Stimulated activated CD4-positive, alpha-beta T cell treated with anti-CD3 and anti-CD28 coated beads, Interleukin-15, amount 100 ng/mL, for 1 hour (primary cell): ENCODE measurements at places on chromosomes 5 and 9.

DNA sequence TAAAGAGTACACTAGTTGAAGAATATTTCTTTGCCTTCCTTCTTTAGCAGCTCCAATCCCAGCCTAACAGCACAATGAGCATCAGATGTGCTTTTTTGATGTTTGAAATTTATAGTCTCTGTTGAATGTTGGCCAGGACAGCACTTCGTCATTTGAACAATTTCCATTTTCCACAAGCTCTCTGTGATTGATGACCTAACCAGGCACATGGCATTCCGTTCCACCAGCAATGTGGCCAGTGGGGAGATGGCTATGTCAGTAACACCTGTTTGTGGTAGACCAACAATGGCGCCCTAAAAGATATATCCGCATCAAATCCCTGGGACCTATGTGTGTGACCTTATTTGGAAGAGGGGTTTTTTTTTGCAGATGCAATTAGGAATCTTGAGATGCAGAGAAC, 66.8 kb downstream of the PALM2AKAP2 start:
- no peak for DNase-seq

DNA sequence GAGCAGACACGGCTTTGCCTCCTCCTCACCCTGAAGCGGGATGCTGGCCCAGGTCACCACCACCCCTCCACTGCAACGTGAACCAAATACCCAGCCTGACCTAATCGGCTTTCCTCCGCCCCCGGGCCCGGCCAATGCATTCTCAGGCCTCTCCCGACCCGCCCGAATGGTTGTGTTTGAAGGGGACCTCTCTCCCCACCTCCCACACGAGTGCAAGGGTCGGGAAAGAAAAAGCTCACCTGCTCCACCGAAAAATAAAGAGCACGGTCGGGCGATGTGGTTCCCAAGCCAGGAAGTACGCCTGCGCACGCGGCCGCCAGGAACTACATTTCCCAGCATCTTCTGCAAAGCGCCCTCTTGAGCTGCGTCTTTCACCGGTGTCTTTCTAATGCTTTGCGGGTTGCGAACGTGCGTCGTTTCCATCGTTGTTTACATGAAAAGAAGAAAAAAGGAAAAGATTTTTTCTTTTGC, at the start of gene ZNF883:
Gene ZNF883, minus strand, starts transcription at position 282 of the 471 bp plus-strand sequence.
- DNase-seq = no peak

DNA sequence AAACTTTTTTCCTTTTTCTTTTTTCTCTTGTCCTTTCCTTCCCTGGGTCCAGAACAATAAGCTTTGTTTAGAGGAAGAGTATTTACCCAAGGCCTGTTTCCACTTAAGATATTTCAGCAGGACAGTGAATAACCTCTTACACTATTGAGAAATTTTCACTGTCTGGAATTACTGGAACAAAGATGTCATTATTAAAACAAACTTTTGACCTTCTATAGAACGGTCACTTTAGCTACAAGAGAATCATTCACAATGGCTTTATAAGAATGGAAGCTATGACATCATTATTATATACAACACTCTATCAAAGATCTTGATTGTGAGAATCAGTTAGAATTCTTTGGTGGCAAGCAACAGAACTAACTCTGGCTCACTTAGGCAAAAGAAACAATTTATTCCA, 22.0 kb upstream of the ARHGAP26 start:
- no peak for DNase-seq

GRCh38 chr9:37028420-37029031, 5.5 kb downstream of the PAX5 start:
- DNase-seq = no peak

DNA sequence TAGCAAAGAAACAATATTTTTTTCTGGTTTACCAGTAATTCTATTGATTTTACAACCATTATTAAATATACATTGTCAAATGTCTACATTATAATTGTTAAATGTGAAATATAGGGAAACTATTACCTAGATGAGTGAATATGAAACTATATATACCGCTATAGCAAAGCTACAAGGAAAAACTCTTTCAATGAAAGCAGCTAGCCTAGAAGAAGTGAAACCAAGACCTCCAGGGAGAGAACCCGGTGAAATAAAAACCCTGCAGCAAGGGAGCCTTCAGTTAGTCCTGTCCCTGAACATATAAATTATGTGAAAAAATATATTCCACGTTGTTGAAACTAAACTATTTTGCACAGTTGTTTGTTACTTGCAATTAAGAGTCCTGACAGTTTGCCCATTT, 913.1 kb downstream of the EFNA5 start:
- DNase-seq = no peak

DNA sequence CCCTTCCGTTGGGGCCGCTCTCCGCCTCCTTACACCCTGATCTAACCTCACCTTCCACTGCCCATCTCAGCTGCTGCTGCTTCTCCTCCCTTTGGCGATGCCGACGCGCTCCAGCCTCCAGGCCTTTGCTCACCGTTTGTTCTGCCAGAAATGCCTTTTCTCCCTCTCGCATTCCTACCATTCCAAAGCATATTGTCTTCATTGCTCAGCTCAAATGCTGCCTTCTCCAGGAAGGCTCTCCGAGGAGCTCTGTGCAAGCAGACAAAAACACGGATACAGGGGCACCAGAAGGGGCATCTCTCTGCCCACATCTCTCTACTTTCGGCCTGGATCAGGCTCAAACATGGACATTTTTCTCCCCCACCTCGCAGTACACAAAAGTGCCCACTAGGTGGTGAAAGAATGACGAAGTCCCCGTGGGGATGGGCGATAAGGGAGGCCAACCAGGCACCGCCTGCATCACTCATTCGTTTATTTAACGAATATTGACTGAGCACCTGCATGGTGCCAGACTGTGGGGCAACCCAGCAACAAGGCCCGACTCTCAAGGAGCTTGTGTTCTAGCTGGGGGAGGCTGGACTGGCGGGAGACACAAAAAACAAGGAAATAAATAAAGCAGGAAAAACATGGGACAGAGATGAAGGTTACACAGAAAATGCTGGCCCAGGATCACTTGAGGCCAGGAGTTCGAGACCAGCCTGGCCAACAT, 7.3 kb upstream of the GRHPR start:
- peak; percentile 40 for DNase-seq

DNA sequence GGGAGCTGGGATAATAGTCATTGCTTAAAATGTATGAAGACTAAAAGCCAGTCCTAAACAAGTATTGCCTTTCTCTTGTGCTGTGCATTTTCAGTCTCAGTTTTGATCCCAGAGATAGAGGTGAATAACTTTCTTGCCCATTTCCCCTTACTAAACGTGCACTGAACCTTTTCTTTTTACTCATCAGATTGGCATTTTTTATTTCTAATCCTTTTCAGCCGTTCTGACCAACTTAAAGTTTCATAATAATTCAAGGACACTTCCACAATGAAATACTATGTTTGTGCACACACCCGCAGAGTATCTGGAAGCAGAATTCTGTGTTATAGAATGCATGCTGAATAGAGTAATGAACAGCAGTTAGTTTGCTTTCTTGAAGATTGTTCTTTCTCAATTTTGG, 343.6 kb downstream of the LRRC70 start:
- DNase-seq = no peak

DNA sequence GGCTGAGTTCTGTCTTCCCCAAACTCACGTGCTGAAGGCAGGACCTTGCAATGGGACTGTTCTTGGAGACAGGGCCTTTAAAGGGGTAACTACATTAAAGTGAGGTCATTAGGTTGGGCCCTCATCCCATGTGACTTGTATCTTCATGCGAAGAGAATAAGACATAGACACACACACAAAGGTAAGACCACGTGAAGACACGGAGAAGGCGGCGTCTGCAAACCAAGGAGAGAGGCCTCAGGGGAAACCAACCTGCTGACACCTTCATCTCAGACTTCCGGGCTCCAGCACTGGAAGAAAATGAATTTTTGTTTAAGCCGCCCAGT, 50.7 kb upstream of the KCNMB1 start:
- no peak for DNase-seq

- no peak for DNase-seq
Observed at GRCh38 chr5:104702212-104702611, 1139.6 kb upstream of the NUDT12 start.

DNA sequence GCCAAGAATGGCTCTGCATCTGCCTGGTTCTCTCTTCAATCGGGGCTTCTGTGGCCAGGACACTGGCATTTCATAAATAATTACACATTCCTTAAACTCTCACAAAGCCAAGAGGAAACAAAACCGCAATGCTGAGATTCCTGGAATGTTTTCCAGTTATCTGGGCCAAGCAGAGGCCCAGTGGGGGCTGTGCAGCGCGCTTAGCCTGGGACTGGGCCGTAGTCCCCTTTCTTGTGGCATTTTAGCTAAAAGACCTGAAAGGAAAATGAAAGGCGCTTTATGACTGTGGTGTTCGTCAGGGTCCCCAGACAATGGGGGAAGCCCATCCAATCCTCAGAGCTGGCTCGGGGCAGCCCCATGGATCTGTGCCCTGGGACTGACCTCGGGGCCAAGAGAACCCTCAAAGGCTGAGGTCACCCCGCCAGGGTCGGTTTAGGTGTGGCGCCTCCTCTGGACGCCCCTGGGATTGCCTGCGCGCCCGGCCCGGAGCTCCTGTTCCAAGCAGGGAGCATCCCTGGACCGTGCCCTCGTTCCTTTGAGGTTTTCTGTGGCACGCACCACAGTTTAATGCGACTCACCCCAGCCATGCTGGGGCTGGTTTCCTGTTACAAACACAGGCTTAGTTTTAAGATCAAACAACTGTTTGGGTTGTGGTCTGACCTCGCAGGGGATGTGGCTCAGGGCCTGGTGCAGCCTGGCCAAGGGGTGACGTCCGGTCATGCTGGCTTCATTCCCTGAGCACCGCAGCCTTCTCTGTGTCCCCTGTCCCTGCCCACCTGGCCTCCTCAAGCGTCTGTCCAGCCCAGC, 51.5 kb upstream of the NKD2 start:
- no peak for DNase-seq

GRCh38 chr5:179164331-179165311, 104.4 kb downstream of the ZNF354C start:
- DNase-seq = no peak

- DNase-seq = no peak
Observed at GRCh38 chr9:37706290-37706689, 47.3 kb upstream of the TRMT10B start.

GRCh38 chr5:143225511-143225910, 178.0 kb downstream of the NR3C1 start:
- DNase-seq = no peak

DNA sequence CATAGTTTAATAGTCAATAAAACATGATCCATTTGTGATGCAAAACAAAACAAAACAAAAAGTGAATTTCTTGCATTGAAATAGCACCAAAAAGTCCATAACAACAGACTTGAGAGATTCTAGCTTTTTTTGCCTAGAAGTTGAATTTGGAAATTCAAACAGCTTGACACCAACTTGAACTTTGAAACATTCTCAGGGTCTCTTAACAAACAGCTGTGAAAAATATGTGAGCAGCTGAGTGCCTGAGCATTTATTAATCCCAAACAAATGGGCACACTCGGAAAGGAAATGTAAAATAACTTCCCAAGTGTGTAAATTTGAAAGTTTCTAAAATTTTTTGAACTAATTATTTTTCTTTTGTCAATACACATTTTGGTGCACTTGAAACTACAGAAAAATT, 56.0 kb upstream of the HMHB1 start:
- no peak for DNase-seq

DNA sequence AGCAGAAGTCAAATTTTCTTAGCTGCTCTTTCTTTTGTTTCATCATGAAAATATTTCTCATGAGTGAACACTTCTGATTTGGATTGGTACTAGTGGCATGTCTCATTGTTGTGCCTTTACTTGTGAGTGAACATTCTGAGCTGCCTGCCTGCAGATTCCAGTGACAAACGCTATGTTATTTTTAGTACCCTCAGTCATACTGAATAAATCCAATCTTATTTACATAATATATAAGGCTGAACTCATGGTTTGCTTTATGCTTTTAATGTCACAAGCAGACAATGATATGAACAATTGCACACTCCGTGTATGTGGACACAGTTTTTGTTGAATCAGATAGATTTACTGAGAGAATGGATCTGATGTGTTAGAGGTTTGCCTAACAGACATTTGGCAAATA, 67.8 kb downstream of the ACTBL2 start:
- DNase-seq = no peak

- DNase-seq = no peak
Observed at GRCh38 chr9:105339849-105340248, 95.4 kb downstream of the SLC44A1 start.

GRCh38 chr9:114629563-114630090, 18.5 kb downstream of the TMEM268 start:
- no peak for DNase-seq

GRCh38 chr9:120100595-120100994, 479.4 kb downstream of the CDK5RAP2 start:
- DNase-seq = no peak

DNA sequence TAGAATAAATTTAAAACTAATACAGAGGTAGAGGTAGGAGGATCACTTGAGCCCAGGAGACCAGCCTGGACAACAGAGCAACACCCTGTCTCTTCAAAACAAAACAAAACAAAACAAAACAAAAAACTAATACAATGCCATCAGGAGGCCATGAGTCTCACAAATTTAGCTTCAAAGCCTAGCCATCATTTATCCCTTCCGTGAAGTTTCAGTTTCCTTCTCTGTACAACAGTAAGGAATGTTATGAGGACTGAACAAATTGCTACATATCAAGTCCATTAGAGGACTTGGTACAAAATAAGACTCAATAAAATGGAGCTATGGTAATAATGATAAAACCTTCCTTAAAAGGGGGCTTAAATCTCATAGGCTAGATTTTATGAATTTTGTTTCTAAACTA, 60.8 kb downstream of the MAPKAP1 start:
- DNase-seq = no peak

GRCh38 chr5:114237766-114238165, 124.1 kb upstream of the KCNN2 start:
- no peak for DNase-seq

- no peak for DNase-seq
Observed at GRCh38 chr5:100615362-100615761, 80.2 kb downstream of the FAM174A start.

- DNase-seq = no peak
Observed at GRCh38 chr9:18333157-18333556, 140.8 kb upstream of the ADAMTSL1 start.

DNA sequence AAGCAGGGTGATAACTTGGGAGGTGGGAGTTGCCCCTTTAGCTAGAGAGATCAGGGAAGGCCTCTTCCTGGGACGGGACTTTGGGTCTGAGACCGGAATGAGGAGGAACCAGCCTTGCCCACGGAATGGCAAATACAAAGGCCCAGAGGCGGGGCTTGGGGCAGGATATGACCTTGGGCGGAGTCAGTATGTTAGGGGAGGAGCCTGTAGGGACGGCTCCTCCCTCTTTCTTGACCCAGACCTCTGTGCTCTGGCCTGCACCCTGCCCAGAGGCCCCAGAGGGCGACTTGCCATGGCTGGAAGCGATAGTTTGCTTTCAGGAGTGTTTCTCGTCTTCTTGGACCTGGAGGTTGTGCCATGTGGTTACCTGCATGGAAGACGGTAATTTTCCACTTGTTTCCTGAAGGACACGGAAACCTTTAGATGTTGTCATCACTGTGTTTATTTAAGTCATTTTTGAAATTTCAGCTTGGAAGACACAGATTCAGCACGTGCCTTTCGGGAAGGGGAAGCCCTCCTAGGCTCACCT, 85.6 kb downstream of the DAB2IP start:
- no peak for DNase-seq

- no peak for DNase-seq
Observed at GRCh38 chr5:40041452-40041851, 616.7 kb upstream of the DAB2 start.
